ENCODE measurements at places on chromosomes 16 and 17.
A peak's percentile ranks its signal among the peaks of the same experiment; 100 is the strongest.

DNA sequence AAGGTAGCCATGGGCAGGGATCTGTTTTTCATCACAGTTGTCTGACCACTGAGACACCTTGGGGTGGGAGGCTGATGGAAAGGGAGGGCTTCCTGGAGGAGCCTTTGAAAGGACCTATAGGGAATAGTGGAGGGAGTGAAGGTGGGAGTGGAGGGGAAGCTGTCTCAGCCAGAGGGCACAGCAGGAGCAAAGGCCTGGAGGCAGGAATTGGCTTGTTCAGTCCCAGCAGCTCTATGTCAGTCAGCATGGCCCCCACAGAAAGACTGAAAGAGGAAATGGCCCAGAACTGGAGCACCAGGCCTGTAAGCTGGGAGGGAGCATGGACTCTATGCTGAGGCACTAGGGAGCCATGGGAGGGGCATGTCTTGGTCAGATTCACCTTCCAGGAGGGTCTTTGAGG, 12.8 kb upstream of the CBFB start:
- DNase-seq, result no peak

GRCh38 chr16:11254913-11255736, 879 bp downstream of the SOCS1 start:
- peak; percentile 36 for DNase-seq

DNA sequence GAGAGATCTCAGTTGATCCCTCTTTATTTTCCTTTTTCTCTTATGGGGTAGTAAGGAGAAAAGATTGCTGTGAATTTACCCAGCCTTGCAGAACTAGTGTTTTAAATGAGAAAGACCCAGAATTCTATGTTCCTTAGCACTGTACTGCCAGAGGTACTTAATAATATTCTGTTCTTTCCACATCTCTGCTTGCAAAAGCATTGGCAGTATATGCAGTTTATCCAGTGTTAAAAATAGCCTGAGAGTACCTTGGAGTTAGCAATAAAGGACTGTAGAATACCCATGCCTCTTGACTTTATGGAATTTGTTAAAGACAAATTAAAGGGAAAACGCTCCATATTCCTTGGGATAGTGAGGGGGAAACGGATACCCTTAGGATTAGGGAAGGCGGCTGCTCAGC, 11.9 kb downstream of the SLC7A6 start:
- DNase-seq, result no peak

- peak; percentile 41 for DNase-seq
Measured at GRCh38 chr16:17567455-17567854, 96.7 kb upstream of the XYLT1 start.

GRCh38 chr16:62050793-62051192, 14.6 kb upstream of the CDH8 start:
- no peak for DNase-seq

DNA sequence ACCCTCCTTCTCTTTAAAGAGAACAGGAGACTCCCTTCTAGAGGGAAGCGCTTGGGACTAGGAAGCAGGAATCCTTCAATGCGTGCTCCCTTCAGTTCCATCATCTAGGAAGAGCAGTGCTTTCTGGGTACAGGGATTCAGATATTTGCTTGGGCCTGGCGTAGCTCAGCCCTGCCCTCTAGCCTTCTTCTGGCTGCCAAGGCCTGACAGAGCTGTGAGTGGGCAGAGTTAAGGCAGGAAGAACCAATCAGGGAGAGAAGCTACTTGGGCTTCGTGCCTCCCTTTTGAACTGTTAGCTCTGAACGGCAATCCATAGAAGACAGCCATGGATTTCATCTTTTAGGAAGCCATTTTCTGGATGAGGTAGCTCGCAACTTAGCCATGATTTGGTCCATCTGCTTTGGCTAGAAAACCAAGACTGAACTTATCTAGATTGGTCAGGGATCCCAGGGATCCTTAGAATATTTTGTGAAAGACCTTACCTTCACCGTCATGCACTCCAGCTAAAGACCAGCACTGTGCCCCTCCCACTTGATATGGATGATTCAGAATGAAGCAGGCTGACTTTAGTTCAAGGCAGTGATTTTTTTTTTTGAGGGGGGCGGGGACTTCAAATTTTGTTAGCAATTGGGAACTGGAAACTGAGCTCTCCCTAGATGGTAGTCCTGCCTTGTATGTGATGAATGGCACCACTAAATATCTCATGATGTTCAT, 2.5 kb upstream of the CORO6 start:
- peak; percentile 77 for DNase-seq

- peak; percentile 74 for DNase-seq
Measured at GRCh38 chr17:8698162-8698971, 46.3 kb downstream of the CCDC42 start.

DNA sequence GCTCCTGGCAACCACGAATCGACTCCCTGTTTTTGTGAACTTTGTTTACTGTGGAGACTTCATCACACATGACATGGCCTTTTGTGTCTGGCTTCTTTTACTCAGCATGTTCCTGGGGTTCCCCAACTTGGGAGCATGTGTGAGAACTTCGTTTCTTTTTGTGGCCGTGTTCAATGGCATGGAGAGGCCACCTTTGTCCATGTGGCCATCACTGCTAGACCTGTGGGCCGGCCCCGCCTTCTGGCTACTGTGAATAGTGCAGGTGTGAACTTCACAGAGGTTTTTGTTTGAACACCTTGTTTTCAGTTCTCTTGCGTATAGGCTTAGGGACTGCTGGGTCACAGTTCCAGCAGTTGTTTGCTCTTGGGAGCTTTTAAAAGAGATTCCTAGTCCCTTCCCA, 5.7 kb upstream of the SLC38A8 start:
- no peak for DNase-seq

- DNase-seq, result no peak
Measured at GRCh38 chr17:4535667-4536258, 19.4 kb downstream of the MYBBP1A start.

GRCh38 chr17:78896091-78896833, 6.7 kb downstream of the CEP295NL start:
- DNase-seq, result no peak

GRCh38 chr17:38702166-38702915, 2.7 kb upstream of the MLLT6 start:
- peak; percentile 75 for DNase-seq

- DNase-seq, result no peak
Measured at GRCh38 chr16:16930309-16931000, 540.3 kb downstream of the XYLT1 start.

- DNase-seq, result no peak
Measured at GRCh38 chr16:4301968-4302367, 13.9 kb upstream of the GLIS2 start.

DNA sequence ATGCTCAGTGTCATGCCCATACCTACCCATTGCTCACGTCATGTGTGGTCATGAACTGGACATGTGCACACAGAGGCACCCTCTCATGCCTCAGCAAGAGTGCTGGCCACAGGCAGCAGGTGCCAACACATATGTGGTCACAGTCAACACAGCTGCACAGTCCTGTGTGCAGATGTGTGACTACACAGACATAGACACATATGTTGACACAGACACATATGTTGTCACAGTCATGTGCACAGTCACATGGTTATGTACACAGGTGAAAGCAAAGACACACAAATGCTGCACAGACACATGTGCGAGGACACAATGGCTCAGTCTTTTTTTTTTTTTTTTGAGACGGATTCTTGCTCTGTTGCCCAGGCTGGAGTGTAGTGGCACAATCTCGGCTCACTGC, 11.3 kb downstream of the SLC4A1 start:
- no peak for DNase-seq

GRCh38 chr16:86022381-86022960, 123.5 kb downstream of the IRF8 start:
- DNase-seq, result no peak

DNA sequence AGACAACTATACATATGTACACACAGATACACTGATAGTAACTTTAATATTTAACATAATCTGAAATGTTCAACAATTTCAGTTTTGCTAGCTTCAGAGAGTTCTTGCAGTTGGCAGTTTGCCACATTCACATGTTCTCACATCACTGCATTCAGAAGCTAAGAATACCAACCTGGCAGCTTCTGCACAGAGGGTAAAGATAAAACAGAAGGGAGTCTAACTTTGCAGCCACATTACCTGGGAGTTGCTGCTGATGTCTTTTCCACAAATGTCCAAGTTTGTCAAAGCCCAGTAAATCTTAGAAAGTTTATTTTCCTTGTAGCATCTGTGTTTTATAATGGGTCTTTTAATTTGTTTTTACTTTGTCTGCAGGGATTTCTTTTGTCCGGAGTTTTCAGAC, 332.0 kb downstream of the BCAS3 start:
- DNase-seq, result peak; percentile 27

GRCh38 chr16:64974381-64974780, 147.5 kb downstream of the CDH11 start:
- no peak for DNase-seq

DNA sequence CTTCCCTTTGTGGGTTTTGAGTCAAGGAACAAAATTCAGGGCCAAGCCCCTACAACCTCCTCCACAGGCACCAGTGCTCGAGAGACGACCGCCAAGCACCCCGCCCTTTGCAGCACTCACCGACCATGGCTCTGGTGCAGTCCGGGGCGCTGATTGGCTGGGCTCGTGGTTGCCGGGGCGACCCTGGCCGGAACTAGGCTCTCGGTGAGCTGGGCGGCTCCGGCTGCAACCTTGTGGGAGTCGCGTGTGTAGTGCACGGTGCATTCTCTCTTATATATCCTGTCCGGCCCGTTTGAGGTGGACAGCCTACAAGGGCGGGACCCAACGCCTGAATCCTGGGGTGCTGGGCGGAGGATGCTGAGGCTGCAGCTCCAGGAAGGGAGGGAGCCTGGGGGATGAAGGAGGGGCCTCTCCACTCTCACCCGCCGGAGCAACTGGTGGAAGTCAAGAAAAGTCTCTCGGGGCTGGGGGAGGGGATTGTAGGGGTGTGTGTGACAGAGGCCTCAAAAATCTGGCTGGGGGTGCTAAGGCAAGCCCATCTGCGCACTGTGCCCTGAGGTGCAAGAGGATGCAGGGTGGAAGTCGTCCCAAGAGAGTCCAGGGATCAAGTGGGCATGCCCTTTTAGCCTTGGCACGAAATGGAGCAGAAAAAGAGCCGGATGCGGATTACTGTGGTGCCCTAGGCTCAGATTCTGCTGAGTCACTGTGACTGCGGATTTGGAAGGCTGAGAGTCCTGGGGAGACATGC, at the start of gene NQO1:
NQO1 (minus strand) TSS at position 248 of the 748 bp plus-strand sequence; CDS start at position 127, 121 bp downstream.
- DNase-seq, result peak; percentile 97

DNA sequence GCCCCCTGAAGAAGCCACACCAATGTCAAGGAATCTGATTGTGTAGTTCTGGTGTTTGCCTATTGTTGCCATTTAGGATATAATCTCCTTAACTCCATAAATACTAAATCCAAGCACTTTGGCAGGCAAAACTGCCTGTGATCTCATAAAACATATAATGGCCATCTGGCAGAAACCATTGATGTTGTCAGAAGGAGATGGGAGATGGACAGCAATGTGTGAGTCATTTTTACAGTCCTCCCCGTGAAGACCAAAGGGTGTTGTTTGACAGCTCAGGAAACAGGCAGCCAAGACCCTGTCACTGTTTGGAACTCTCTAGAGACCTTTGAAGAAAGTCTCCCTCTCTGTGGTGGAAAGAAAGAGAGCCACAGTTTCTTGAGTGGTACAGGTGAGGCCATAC, 454.1 kb downstream of the HS3ST3B1 start:
- peak; percentile 55 for DNase-seq

DNA sequence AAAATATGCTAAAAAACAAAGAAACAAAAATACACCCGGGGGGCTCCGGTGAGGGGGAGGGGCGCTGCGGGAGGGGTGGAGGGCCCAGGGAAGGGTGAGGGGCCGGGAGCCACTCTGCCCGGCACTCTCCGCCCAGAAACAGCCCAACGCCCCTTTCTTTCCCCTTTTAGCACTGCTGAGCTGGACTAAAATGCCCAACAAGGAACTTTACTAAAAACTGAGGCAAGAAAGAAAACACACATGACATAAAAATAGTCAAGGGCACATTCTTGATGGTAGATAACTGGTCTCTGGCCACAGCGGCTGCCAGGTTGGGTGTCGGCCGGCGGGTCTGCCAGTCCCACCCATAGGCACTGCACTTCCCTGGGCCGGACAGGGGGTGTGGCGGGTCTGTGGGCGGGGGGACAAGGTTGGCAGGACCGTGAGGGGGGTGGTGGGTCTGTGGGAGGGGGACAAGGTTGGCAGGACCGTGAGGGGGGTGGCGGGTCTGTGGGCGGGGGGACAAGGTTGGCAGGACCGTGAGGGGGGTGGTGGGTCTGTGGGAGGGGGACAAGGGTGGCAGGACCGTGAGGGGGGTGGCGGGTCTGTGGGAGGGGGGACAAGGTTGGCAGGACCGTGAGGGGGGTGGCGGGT, 20.9 kb downstream of the METRNL start:
- no peak for DNase-seq

GRCh38 chr16:8916541-8917225, 34.5 kb downstream of the LITAFD start:
- DNase-seq, result no peak

DNA sequence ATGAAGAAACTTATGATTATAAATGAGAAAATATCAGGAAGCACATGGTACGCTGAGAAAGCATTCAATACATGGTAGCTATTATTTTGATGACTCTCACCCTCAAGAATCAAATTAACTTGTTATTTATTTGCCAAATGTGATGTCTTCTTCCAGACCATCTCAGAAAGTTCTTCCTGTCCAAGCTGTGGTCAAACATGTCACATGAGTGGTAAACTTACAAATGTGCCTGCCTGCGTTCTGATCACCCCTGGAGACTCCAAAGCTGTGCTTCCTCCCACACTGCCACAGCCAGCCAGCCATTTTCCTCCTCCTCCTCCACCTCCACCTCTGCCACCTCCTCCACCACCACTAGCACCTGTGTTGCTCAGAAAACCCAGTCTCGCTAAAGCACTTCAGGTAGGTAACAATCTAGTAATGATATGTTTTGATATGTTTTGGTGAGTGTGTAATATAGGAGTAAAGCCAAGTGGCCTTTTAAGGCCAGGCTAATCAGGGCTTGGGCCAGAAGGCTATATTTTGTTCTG, 16.4 kb upstream of the SMG8 start:
- no peak for DNase-seq

DNA sequence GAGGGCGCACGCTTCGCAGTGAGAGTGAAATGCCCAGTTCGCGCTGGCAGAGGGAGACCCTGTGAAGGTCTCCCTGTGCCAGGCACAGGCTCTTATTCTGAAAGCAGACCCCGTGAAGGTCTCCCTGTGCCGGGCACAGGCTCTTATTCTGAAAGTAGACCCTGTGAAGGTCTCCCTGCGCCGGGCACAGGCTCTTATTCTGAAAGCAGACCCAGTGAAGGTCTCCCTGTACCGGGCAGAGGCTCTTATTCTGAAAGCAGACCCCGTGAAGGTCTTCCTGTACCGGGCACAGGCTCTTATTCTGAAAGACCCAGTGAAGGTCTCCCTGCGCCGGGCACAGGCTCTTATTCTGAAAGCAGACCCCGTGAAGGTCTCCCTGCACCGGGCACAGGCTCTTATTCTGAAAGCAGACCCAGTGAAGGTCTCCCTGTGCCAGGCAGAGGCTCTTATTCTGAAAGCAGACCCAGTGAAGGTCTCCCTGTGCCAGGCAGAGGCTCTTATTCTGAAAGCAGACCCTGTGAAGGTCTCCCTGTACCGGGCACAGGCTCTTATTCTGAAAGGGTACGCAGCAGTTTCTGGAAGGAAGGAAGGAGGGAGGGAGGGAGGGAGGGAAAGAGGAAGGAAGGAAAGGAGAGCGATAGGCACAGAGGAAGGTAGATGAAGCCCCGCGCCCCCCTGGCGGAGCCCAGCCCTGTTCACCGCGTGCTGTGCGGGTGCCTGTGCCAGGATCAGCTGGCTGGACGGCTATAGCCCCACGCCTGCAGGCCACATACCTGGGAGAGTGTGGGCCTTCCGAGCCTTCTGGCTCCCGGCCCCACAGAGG, 55.3 kb downstream of the WDR45B start:
- peak; percentile 82 for DNase-seq

GRCh38 chr17:36851250-36851649, 86.0 kb upstream of the LHX1 start:
- peak; percentile 21 for DNase-seq

GRCh38 chr16:25018972-25019617, 3.9 kb upstream of the ARHGAP17 start:
- DNase-seq, result no peak

Measured in fibroblast of mammary gland (primary cell).